KBM-7 (cell line): ENCODE measurements at places on chromosomes 13 and 19.

GRCh38 chr19:1555487-1556389 lies 12.4 kb downstream of the MEX3D start:
- no peak for DNase-seq

DNA sequence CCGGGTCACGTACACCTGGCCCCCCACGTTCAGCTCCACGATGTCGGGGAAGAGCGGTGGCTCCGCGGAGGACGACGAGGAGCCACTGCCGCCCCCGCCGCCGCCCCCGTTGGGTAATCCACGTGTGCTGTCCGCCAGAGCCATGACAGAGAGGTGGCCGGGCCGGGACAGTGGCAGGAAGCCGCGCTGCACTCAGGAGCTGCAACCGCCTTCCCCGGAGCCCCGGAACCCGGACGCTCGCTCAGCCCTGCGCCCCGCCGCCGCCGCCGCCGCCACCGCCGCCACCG lies 257 bp downstream of the KCTD12 start:
- DNase-seq: no peak

DNA sequence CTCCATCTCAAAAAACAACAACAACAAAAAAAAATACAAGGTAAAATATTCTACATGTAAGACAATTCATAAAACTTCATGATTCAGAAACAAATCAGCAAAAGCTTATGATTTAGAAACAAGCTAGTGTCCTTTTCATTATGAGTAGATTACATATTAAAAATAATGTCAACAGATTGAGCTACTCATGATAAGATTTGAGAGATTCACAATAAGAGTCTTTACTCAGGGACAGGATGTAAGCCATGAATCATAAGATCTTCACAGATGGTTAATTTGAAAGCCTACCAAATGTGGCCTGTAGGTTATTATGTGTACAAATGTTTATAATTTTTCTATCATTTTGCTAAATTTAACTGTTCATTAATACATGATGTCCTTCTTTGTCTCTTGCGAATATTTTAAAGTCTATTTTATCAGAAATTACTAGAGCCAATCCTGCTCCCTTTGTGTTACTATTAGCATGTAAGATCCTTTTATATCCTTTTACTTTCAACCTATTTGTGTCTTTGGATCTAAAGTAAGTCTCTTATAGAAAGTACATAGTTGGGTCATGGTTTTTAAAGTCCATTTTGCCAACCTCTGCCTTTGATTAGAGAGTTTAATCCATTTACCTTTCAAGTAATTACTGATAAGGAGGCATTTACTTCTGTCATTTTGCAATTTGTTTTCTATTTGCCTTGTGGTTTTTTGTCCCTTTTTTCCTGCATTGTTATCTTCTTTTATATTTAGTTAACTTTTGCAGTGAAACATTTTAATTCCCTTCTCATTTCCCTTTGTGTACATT lies 68.3 kb upstream of the RXFP2 start:
- DNase-seq: no peak

GRCh38 chr13:30757026-30757742 lies 21.8 kb downstream of the ALOX5AP start:
- DNase-seq: no peak

DNA sequence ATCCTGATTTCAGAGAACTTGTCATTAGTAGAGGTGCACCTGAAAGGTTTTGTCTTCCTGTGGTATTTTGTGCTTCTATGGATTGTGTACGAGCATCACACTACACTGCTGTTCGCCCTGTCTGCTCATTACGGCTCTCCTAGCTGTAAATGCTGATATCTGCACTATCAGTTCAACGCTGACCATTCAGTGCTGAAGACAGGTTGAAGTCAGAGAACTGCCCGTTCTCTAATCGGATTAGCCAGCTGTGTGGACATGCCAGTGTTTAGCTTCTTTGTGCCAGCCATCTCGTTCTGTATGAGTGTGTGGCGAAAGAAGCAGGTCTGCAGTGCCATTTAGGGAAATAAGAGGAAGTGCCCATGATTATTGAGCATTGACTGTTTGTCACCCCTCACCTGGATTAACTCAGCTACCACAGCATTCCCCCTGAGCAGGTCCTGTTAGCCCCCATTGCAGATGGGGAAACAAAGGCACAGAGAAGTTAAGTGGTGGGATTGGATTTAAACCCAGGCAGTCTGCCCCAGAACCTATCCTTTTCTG lies 21.6 kb upstream of the C1QTNF9 start:
- no peak for DNase-seq

GRCh38 chr19:4057931-4058692 lies 8.6 kb downstream of the ZBTB7A start:
- DNase-seq: no peak

GRCh38 chr19:18208098-18208951 lies 4.5 kb upstream of the RAB3A start:
- peak; percentile 40 for DNase-seq

GRCh38 chr19:7213628-7214323 lies 80.4 kb downstream of the INSR start:
- DNase-seq: no peak

DNA sequence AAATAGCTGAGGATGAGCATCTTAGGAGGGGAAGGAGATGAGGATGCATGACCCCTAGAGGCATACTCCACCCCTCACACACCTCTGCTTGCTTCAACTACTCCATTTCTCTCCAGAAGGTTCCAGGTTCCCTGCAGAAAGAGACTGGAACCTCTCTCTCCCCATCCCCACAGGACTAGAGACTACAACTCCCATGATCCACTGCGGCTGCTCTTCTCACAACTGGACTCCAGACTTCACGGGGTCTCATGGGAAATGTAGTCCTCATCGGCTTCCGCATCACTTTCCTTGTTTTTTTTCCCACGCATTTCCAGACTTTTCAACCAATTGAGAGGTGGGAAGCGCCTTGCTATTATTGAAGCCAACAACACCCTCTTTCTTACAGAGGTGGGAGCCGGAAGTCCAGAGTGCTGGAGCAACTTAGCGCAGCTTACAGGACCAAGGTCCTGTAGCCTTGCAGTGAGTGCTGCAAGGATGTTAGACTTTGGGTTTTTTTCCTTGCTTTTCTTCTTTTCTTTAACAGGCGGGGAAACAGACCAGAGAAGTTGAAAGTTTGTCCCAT lies 13.9 kb upstream of the CACNG6 start:
- peak; percentile 76 for DNase-seq
